ENCODE measurements at places on chromosomes 3 and 15.

- peak; percentile 77 for DNase-seq
These were observed 65.7 kb downstream of the SLC12A8 start for GRCh38 chr3:125146626-125147490.

- DNase-seq: peak; percentile 72
These were observed 123.1 kb downstream of the OPA1 start for GRCh38 chr3:193716150-193716549.

DNA sequence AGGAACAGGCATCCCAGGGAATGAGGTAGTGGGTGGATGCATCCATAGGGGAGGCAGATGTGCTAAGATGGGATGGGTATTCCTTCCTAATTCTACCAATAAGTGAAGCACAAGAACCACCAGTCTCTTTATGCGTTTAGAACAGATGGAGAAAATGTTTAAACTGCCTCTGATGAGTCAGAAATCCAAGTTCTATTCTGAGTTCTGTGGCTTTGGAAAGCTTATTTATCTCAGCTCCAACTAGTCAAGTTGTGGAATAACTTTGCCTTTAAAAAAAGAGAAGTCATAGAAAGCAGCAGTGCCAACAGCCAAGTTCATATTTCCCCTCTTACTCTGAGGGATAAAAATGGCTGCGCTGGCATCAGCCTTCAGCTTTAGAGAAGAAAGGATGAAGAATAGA, 761.7 kb downstream of the IGSF11 start:
- DNase-seq: peak; percentile 32

DNA sequence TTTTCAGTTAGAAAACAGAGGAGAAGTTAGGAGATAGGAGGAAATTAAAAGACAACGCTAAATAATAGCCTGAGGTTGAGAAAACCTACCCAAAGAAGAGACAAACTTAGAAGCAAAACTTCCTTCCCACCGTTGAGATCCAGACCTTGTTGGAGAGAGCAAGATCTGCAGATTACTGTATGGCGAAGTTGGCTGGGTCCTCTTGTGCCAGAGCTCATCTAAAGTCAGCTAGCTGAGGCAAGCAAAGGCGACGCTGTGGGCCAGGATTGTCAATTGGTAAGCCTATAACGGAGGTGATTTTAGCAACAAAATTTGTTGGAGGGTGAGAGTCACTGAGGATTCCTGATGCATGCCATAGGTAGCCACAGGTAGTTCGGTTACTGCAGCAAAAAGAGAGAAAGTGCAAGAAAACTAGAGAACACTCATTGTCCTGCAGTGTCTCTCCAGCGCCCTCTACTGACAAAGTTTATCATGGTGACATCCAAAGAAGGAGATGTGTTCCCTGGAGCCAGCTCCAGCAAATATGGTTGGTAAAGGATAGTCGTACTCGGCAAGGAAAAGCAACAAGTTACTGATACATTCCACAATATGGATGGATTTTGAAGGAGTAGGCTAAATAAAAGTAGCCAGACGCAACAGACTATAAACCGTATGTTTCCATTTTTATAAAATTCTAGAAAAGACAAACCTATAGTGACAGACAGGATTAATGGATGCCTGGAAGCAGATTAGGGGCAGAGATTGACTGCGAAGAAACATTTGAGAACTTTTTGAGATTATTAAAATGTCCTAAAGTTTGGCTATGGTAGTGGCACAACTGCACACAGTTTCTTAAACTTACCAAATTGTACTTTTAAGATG, 9.8 kb upstream of the OR5K4 start:
- DNase-seq: peak; percentile 68

GRCh38 chr3:167787440-167787839, 51.9 kb downstream of the SERPINI1 start:
- DNase-seq: no peak

DNA sequence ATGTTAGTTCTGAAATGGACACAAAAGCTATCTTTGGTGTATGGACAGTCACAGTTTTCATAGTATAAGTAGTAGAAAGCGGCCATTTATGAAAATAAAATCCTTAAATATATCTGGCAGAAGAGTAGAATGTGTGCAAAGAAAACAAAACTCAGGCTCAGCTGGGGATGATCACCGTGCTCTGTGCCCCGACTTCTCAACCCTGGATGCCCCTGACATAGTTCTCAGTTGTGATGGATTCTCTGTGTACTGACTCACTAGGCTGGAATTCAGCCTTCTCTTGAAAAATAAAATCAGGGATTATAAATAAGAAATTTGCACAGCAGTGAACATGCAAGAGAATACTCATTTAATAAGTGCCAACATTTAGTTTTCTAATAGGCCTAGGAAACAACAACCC, 925.1 kb upstream of the NR2F2 start:
- DNase-seq: no peak

GRCh38 chr15:43134157-43134635, 810 bp downstream of the TMEM62 start:
- DNase-seq: no peak

- no peak for DNase-seq
These were observed 228.8 kb downstream of the OCA2 start for GRCh38 chr15:27870320-27870719.

DNA sequence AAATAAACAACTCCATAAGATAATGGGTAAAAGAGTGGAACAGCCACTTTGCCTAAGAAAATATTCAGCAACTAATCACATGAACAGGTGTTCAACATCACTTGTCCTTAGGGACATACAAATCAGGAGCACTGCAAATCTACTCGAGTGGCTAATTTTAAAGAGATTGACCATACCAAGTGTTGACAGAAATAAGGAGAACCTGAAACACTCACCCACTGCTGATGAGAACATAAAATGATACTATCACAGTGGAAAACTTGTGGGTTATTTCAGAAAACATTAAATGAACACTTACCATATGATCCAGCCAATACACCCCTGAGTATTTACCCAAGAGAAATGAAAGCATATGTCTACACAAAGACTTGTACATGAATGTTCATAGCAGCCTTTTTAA, 70.5 kb downstream of the GABRB3 start:
- no peak for DNase-seq

- no peak for DNase-seq
These were observed 304.5 kb downstream of the RBMS3 start for GRCh38 chr3:29585368-29585767.

DNA sequence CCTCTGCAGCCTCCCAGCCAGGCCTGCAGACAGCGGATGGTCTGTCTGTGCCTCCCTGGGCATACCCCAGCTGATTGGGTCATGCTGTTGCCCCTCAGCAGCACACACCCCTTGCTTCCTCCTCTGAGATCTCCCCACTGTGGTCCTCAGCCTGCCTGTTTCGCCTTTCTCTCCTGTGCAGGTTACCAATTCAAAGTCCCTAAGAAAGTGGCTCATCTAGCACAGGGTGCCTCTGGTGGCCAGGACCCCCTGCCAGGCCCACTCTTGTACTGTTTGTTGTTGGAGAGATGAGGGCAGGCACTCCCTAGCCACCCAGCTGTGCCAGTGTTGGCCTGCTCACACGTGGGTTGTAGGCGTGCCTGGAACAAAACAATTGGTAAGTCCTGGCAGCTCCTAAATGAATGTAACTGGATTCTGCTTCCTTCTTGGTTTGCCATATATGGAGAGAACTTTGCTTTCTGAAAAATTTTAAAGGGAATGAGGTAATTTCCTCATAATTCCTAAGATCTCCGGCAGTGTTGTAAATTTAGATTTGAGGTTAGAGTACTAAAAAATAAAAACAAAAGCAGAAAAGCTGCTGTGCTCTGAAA, 213.2 kb upstream of the IL12A start:
- no peak for DNase-seq

DNA sequence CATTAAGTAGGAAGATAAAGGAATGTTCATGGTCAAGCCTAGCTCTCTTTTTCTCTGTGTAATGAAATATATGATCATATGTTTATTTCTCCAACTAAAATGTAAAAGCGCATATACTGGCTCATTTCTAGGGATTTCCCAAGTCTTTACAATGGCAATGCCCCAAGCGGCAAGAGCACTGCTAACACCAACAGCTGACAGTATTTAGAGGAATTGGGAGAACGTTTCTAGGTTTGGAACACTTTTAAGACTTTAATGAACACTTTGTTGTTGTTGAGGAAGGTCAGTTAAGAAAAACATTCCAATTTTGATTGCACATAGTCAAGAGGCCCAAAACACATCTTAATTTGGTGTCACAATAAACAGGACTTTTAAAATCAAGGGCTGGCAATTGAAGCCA, 132.7 kb downstream of the ATP8B4 start:
- no peak for DNase-seq

DNA sequence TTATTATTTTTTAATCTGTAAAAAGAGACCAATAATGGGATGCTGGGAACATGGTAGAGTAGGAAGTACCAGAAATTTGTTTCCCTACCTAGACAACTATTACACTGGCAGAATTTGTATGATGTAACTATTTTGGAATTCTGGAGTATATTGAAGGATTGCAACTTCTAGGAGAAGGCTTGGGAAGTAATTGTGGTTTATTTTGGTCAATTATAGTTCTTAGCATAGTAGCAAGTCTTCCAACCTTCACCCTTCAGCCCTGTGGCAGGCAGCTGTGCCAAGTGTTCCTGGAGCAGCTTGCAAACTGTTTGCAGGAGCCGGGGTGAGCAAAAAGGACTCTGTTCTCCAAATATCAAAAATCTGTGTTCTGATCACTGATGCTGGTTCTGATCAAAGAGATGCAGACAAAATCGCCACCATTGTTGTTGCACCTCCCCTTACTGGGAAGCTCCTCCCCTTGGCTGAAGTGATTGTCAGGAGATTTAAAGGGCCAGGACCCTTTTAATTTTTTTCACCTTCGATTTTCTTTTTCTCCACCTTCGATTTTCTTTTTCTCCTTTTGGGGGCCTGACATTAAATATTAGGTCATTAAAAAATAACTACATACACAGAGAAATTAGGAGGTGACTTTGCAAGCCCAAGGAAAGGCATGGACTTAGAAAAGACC, 363.3 kb downstream of the SLC9A9 start:
- DNase-seq: no peak

Measured in Kasumi-1 (cell line).